ENCODE measurements at places on chromosomes 3 and 15. TPM values are rescaled to one million over a fixed set of nuclear protein-coding genes. Genes with fewer than 3 reads are reported as not detected.

GRCh38 chr15:44971036-44971435, 14.5 kb downstream of the TERB2 start:
- no peak for DNase-seq

Gene ZBTB47
- total RNA-seq: 38.8 TPM

- no peak for DNase-seq
These were observed 170.3 kb downstream of the MOBP start for GRCh38 chr3:39637807-39638206.

GRCh38 chr3:83956431-83956830, 1002.4 kb upstream of the CADM2 start:
- DNase-seq: no peak

Gene SYNPR
- not detected for total RNA-seq

Gene CCDC54
- not detected for total RNA-seq

- no peak for DNase-seq
These were observed 459.5 kb downstream of the NR2F2 start for GRCh38 chr15:96790004-96790403.

Gene PPP1R14D
- total RNA-seq: not detected

DNA sequence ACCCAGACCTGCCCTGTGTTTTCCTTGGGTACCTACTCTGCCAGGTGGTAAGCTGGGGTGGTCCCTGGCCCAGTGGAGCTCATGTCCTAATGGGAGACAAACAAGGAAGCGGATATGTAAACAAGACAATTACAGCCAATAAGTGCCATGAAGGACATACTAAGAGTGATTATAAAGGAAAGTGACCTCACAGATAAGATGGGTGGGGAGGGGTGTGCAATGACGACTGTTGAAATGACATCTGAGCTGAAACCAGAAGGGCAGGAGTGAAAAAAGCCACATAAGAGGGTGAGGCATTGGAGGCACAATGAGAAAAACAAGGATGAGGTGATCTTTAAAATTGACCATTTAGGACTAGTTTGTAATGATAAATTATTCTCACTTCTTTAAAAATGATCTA, 336.2 kb upstream of the IL12A start:
- no peak for DNase-seq

Gene SLC9A9
- 2.5 TPM for total RNA-seq

GRCh38 chr3:13462822-13463221, 17.3 kb upstream of the HDAC11 start:
- DNase-seq: no peak

DNA sequence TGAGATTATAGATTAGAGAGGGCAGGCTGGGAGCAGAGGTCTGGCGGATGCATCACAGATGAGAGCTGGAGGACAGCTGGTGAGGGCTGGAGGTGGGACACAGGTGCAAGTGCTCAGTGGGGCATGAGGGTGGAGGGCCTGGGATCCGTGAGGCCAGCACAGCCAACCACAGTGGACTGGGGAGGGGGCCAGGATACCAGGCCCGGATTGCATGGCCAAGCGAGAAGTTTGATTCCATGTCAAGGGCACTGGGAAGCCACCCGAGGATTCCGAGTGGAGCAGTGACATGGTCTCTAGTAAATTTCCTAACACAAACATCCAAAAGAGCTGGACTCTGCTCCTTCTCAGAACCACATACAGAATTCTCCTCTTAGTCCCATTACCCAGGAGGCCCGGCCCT, 44.0 kb upstream of the SLC41A3 start:
- peak; percentile 53 for DNase-seq

GRCh38 chr3:148958696-148959095, 32.6 kb upstream of the GYG1 start:
- no peak for DNase-seq

- no peak for DNase-seq
These were observed 42.3 kb downstream of the RAB27A start for GRCh38 chr15:55247311-55247710.

Gene GXYLT2
- 140 TPM for total RNA-seq

DNA sequence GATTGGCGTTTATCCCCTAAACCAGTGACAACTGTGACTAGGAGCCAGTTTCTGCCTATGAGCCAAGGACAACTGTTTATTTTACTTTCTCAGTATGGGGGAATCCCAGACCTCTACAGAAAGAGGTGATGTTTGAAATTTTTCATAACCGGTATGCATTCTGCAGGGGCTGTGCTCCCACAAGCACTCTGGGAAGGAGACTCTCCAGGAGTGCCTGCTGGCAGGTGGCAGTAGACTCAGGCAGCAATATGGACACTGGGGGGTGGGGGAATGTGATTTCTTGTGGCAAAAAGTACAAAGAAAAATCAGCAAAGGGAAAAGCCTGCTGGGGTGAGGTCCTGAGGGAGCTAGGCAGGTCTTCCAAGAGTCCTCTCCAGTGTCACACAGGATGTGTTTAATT, 5.9 kb downstream of the TGM4 start:
- DNase-seq: no peak

Gene NMNAT3
- 2.0 TPM for total RNA-seq

Gene CLDN18
- not detected for total RNA-seq

- no peak for DNase-seq
These were observed 128.6 kb downstream of the POLR2M start for GRCh38 chr15:57835119-57835518.

DNA sequence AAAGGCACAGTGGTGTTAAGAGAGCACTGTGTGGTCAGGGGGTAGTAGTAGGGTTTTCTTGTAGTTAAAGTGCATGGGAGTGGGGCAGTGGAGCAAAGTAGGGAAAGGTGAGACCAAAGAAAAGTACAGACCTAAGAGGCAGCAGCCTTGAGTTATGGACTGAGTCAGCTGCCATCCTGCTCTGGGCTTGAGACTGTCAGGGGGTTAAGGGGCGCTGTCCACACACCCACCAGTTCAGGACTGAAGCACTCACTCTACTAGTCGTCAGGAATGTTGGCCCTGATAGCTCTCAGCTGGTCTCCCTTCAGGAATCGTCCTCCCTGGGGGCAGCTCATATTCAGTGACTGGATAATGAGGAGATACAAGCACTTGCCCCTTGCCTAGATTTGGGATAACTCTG, 7.9 kb downstream of the CCR4 start:
- DNase-seq: no peak

DNA sequence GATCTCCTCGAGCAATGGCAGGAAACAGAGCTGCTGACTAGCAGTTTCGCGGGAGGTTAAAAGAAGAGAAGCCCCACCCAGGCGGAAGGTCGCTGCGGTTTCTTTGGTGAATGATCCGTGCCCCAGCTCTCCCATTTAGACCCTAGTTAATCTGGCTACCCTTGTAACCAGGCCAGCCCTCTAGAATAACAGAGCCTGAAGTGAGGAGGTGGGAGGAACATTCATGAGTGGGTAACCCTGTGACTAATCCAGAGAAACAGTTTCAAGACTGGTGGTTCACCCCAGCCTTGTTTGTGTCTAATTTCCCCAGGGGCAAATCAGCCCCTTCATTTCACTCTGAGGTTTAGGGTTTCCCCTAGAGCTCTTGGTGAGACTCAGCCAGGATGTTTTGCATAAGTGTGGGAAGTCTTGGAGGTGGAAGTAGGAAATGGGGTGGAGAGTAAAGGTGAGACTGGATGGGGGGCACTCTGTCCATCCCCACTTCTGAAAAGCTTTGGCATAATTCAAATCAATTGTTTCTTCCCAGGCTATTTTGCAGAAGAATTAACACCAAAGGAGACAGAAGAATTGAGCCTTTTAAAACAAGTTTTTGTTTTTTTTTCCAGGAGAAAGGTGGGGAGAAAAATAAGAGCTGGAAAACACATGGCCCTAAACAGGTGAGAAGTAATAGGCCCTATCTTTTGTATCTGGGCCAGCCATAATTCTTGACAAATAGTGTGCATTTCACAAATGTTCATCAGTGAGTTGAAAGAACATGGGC, 303.1 kb downstream of the RPLP1 start:
- no peak for DNase-seq

DNA sequence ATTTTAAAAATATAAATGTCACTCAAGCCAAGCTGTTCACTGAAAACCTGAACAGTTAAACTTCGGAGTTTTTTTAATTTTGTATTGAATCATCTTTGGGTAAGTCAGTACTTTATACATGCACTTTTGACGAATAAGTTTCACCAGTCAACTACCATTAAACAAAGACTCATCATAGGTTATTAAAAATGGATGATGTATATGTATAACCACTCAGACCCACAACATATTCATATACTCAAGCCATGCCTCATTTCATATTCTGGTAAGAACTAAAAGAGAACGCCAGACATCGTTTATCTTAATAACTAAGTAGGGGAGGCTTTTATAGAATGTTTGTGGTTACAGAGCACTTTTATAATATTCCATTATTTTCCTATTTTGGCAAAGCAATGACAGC, 18.3 kb downstream of the MSL2 start:
- no peak for DNase-seq

Gene SENP5
- total RNA-seq: 37.5 TPM

GRCh38 chr3:34157491-34157890, 359.1 kb downstream of the PDCD6IP start:
- DNase-seq: no peak

Gene WDR72
- total RNA-seq: not detected

DNA sequence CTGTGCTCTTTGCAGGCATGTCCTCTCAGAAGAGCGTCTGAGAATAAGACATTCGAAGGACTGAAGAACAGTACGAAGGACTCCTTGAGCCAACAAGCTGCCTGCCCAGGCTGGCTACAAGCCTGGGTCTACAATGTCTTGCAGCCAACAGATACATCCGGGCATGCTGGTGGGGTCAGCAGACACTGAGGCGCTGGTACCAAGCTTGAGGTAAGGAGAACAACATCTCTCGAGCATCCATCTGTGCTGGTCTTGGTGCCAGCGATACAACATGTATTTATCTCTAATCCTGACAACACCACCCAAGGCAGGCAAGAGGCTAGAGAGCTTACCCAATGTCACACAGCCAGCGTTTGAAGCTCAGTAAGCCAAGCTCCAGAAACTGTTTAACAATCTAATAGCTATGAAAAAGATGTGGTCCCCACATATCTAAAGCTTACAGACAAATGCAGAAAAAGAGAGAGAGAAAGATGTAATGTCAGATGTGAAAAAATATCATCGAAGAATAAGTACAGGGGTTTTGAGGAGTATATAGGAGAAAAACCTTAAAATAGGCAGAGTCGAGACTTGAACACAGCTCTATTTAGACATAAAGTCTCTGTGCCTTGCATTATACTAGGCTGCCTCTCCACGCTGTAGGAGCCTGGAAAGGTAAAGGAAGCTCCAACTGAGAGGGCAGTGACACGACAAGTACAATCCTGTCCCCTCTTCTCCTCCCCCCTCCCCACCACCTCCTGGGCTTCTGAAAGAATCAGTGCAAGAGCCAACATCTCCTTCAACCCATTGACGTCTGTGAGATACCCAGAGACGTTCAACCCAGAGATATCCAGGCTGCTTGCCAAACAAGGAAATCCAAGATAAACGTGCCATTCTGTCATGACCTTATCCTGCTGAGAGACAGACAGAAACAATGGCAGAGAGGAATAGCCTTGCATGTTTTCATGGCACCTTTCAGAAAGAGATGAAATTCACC, 39.4 kb downstream of the WWTR1 start:
- no peak for DNase-seq

Gene ABHD2
- 58.5 TPM for total RNA-seq

- no peak for DNase-seq
These were observed 1066.5 kb downstream of the PLOD2 start for GRCh38 chr3:145094355-145094941.

Gene PIGZ
- total RNA-seq: 10.1 TPM

DNA sequence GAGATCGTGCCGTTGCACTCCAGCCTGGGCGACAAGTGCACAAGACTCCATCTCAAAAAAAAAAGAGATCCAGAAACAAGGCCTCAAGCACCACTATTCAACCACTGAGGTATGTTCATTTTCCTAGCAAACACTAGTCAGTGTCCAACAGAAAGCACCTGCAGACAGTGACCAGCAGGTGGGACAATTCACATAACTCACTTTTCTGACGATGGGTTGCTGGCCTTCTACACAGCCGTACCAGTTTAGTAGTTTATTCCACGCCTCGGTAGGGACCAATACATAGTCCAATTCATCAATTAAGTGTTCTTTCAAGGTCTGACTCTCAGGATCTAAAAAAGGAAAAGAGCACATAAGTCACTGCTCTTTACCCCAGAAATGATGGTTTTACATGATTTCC, 12.4 kb downstream of the USP4 start:
- DNase-seq: no peak

Gene ATP13A5
- not detected for total RNA-seq

DNA sequence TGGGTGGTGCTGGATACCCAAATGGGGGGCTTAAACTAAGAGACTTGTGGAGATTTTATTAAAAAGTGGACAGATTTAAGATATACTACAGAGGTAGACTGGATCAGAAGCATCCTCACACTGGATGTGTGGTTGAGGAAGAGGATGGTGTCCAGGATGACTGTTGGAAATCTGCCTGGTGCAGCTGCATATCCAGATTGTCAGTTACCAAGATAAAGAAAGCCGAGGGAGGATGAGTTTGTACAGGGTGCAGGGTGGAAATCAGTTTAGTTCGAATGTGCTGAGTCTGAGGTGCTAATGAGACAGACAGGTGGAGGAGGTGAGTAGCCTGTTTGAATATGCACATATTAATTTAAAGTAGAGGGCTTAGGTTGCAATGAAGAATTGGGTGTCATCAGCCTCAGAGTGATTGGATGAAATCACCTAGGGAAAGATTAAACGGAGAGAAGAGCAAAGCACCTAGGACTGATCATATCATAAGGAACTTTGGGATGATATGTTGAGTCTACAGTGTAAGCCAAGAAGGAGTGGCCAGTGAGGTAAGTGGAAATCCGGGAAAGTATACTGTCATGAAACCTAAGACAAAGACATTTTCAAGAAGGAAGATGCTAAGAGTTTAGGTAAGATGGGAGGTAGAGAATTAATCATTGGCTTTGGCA, 74.1 kb upstream of the GOLGA8B start:
- DNase-seq: no peak

GRCh38 chr3:175270866-175271265, 411.7 kb downstream of the NAALADL2 start:
- no peak for DNase-seq

DNA sequence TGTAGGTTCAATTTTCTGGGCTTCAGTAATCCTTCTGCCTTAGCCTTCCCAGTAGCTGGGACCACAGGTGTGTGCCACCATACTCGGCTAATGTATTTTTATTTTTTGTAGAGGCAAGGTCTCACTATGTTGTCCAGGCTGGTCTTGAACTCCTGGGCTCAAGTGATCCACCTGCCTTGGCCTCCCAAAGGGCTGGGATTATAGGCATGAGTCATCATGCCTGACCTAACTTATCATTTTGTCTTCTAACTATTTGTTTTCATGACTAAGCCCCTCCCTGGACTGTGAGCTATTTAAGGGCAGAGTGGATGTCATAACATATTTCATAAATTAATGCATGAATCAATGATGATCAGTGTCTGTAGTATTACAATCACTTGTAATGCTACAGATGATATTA, 56.1 kb upstream of the PIAS1 start:
- DNase-seq: no peak

GRCh38 chr15:89122505-89123180, 34.4 kb downstream of the ABHD2 start:
- DNase-seq: no peak

Gene REC114
- not detected for total RNA-seq

- DNase-seq: no peak
These were observed 31.6 kb downstream of the MLH1 start for GRCh38 chr3:37024820-37025405.

GRCh38 chr3:46903341-46904302, 26.1 kb downstream of the PTH1R start:
- DNase-seq: peak; percentile 82

Gene DPPA2
- total RNA-seq: not detected

All from chondrocyte (in vitro differentiated cells).